ENCODE measurements at places on chromosomes 5 and 9.

DNA sequence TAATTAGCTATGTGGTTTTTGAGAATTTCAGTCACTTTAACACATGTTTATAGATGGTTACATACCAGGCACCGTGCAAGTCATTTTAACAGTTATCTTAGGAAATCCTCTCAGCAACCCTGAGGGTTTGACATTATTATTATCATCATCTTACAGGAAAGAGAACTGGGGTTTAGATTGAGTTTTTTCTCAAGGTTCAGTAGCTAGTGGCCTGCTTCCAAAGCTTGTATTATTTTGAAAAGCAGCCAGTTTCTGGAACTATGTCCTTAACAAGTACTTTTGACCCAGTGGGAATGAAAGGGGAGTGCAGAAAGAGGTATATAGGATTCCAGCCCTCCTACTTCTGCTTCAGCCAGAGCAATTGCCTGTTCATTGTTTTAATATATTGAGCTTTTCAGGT lies 157.5 kb downstream of the COMMD10 start:
- H3K4me1 ChIP-seq: no peaks in the 10 kb centered on the region
- H3K27me3 ChIP-seq: no peaks in the 10 kb centered on the region
- no peak for DNase-seq
- H3K27ac ChIP-seq: no peak overlapping the region
- no peak overlapping the region for H3K4me3 ChIP-seq
- peaks cover 1% of the 10 kb centered on the region for H3K36me3 ChIP-seq

- peaks cover 1% of the 10 kb centered on the region for H3K27me3 ChIP-seq
- no peaks in the 10 kb centered on the region for H3K36me3 ChIP-seq
- H3K27ac ChIP-seq: no peak overlapping the region
- DNase-seq: no peak
- H3K4me1 ChIP-seq: no peaks in the 10 kb centered on the region
These were observed 322.2 kb downstream of the GLIS3 start for GRCh38 chr9:3977614-3978112.

DNA sequence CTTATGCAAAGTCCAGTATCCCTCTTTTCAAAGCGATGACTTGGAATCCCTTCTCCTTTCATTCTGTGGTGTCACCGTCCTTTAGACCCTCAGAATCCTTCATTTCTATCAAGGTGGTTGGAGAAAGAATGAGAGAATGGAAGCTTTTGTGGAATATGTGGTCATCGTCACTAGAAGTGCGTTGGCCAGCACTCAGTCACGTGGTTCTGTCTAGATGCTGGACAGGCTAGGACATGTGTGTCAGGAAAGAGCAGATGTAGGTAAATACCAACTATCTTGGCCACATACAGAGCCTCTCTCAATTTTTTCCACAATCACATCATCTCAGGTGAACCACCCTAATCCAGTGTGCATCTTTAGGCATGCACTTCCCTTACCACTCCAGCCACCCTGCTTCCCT lies 206.0 kb downstream of the ARRDC3 start:
- H3K27ac ChIP-seq: no peak overlapping the region
- peaks cover 2% of the 10 kb centered on the region for H3K27me3 ChIP-seq
- no peak overlapping the region for H3K4me3 ChIP-seq

DNA sequence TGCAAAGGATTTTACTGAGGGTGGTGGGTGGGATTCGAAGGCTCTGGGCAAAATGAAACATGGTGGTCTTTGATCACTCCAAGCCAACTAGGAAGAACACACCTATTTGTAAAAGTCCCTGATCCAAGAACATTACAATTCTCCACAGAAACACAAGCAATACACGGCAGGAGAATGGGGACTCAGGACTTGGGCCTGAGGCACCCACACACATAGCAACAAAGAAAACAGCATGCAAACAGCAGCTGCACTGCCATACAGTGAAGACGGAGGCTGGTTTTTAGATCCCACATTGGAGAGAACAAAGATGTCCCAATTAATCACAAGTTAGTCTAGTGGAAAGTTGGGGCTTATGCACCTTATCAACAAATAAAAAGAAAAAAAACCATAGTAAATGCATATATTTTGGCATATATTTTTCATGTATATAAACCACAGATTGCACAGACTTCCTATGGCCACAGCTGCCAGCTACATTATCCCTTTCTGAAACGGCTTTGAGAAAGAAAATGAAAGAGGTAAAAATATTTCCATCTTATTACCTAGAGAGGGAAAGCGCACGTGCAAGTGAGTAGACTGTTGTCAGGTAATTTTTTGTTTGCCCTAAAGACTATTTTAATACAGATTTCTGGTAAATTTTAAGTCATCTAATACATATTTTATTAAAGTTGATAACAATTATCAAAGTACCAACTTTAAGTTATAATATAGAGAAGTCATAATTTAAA lies 410.9 kb downstream of the BNC2 start:
- H3K27ac ChIP-seq: no peak overlapping the region
- no peaks in the 10 kb centered on the region for H3K4me1 ChIP-seq
- no peak overlapping the region for H3K4me3 ChIP-seq
- no peaks in the 10 kb centered on the region for H3K27me3 ChIP-seq
- H3K36me3 ChIP-seq: no peaks in the 10 kb centered on the region

DNA sequence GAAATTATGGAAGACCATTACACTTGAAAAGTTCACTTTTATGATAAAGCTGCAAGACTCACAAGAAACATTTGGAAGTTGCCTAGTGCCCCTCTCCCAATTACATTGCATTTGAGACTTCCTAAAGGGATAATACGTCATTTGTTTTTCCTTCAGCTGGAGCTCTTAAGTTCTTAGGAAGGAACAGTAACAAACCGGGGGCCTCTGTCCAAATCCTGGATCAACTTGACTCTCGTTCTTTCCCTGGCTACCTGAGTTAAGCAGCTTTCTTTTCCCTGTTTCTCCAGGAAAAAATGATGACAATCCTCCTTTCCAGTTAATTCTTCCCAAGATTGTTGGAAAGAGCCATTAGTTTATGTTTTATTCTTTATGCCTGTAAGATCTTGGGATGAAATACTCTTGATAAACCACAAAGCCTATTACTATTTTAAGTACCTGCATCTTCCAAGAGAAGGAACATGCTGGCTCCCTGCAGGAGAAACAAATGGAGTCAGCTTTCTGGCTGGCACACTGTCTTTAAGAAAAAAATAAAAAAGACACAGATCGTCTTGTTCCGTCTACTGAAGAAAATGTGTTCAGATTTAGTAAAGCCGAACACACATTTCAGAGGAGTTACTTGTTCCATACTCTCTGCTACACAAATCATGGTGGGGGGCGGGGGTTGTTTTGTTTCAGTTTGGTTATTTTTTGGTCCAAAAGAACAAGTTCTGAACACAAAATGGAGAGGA lies 297.9 kb downstream of the EFNA5 start:
- no peaks in the 10 kb centered on the region for H3K27me3 ChIP-seq
- no peaks in the 10 kb centered on the region for H3K36me3 ChIP-seq
- no peak overlapping the region for H3K4me3 ChIP-seq
- DNase-seq: no peak

- H3K27me3 ChIP-seq: no peaks in the 10 kb centered on the region
- peaks cover 37% of the 10 kb centered on the region for H3K36me3 ChIP-seq
- peak overlapping the region; percentile 65 for H3K27ac ChIP-seq
- DNase-seq: no peak
- H3K4me1 ChIP-seq: peaks cover 33% of the 10 kb centered on the region
These were observed 13.4 kb downstream of the AUH start for GRCh38 chr9:91348191-91348807.

DNA sequence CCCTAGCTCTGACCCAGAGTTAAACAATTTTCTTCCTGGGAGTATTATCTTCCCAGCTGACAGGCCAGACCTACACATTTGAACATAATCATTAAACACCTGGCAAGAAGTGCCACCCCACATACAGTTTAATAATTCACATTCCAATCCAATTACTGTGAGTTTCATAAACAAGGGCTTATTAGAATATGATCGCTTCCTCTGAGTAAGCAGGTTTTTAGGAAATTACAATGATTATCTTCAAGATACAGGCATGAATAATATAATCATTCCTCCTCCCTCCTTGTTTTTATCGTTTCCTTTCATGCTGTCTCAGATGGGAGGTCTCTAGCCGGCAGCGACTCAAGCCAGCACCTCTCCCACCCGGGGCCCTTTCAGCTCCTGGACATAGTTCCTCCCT lies 15.8 kb upstream of the KIF4B start:
- H3K4me1 ChIP-seq: no peaks in the 10 kb centered on the region
- no peaks in the 10 kb centered on the region for H3K36me3 ChIP-seq
- DNase-seq: no peak
- no peak overlapping the region for H3K27ac ChIP-seq
- no peak overlapping the region for H3K4me3 ChIP-seq

DNA sequence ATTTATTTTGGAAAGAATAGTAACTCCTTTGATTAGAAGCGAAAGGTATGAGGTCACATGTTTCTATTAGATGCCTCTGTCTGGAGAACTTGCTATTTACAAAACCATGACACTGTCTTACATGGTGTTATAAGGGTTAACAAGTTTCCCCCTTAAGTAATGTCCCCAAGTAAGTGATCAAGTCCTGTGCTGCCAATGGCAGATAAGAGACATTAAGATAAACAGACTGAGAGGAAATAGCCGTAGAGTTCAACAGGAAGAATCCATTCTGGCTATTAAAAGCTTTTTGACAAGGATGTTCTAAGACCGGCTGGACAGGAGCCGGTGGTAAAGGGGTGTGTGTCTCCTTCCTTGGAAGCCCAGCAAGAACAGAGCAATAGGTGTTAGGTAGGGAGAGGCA lies 257.5 kb downstream of the GADD45G start:
- DNase-seq: no peak
- H3K4me1 ChIP-seq: peaks cover 4% of the 10 kb centered on the region
- H3K27me3 ChIP-seq: peaks cover 13% of the 10 kb centered on the region
- no peaks in the 10 kb centered on the region for H3K36me3 ChIP-seq
- H3K27ac ChIP-seq: no peak overlapping the region
- H3K4me3 ChIP-seq: no peak overlapping the region

DNA sequence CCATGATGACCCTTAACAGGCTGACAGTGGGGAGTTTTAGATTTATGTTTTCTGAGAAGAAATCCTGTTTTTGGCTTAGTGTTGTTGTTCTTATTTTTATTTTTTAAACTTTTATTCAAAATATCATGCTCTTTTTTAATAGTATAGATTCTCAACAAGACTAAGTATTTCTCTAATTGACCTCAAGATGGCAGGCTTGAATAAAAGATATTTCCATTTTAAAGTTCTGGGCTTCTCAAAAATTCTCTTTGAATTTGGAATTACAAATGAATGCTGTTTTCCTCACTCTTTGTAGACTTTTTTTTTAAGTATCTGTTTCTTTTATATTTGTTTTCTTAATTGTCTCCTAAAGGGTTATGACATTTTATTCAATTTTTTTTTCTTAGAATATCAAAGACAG lies 50.0 kb upstream of the SH3GL2 start:
- H3K4me1 ChIP-seq: no peaks in the 10 kb centered on the region
- DNase-seq: no peak
- no peaks in the 10 kb centered on the region for H3K27me3 ChIP-seq
- H3K4me3 ChIP-seq: no peak overlapping the region
- H3K27ac ChIP-seq: no peak overlapping the region

DNA sequence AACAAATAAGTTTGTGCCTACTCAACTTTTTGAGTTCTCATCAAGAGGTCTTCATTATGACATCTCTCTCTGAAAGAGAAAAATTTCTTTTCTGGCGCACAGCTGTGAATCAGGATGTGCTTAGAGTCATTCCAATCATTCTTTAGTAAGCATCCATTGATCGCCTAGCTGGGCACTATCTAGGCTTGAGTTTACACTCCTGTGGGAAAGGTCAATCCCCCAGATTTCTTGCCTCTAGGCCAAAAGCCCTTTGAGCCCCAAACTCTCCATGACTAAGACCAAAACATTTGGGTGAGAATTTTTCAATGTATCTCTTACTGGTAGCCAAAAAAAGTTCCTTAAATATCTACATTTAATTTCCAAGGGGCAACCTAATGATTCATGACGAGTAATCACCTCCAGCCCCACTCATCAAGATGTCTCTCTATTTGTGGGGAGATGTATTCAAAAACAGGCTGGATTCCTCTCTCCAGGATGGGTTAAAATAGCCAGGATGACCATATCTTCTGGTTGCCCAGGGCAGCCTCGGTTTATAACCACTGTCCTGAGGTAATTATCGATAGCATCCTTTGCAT lies 101.7 kb downstream of the GNA14 start:
- no peak overlapping the region for H3K27ac ChIP-seq
- H3K27me3 ChIP-seq: no peaks in the 10 kb centered on the region
- H3K4me3 ChIP-seq: no peak overlapping the region
- no peaks in the 10 kb centered on the region for H3K4me1 ChIP-seq
- peaks cover 2% of the 10 kb centered on the region for H3K36me3 ChIP-seq
- DNase-seq: no peak

- no peaks in the 10 kb centered on the region for H3K27me3 ChIP-seq
- H3K36me3 ChIP-seq: peaks cover 72% of the 10 kb centered on the region
- peaks cover 24% of the 10 kb centered on the region for H3K4me1 ChIP-seq
- no peak overlapping the region for H3K4me3 ChIP-seq
- peak overlapping the region; percentile 84 for H3K27ac ChIP-seq
These were observed 36.3 kb downstream of the SPTAN1 start for GRCh38 chr9:128588581-128589233.

DNA sequence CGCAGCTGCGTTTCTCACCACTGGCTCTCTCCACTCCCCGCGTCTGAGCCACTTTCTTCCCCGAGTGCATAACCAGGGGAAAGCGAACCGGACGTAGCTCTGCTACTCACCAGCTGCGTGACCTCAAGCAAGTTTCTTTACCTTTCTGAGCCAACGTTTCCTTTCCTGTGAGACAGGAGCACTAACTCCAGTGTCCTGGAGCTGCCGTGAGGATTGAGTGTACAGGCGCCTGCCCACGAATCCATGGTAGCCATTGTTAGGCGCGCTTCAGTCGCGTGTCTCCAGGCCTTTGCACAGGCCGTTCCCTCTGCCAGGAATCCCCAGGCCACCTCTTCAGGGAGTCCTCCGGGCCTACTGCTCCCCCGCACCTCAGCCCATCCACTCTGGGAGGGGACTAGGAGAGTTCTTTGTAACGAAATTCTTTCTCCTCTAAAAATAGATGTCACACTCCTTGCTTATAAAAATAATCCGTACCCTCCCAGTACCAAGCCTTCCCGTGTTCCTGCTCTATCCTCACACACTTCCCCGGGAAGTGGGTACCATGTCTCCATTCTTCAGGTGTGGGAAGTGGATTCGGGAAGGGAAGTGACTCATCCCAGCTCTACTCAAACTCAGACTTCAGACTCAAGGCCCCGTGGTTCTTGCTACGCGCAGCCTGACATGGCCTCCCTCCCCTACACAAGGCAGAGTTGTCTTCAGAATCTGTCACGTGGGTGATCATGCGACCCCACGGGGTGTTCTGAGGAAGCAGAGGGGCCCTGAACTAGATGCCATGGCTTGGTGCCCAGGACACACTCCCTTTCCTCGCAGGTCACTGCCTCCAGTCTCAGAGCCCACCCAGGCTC lies 16.1 kb upstream of the CRB2 start:
- H3K27me3 ChIP-seq: no peaks in the 10 kb centered on the region
- peak overlapping the region; percentile 90 for H3K27ac ChIP-seq
- H3K4me3 ChIP-seq: peak overlapping the region; percentile 63
- H3K4me1 ChIP-seq: peaks cover 32% of the 10 kb centered on the region
- H3K36me3 ChIP-seq: no peaks in the 10 kb centered on the region
- peak; percentile 57 for DNase-seq
